Stimulated activated CD8-positive, alpha-beta memory T cell treated with anti-CD3 and anti-CD28 coated beads, Interleukin-2, amount 100 ng/mL, for 48 hours (primary cell): ENCODE measurements at places on chromosomes 11 and 22.
A peak's percentile ranks its signal among the peaks of the same experiment; 100 is the strongest.

DNA sequence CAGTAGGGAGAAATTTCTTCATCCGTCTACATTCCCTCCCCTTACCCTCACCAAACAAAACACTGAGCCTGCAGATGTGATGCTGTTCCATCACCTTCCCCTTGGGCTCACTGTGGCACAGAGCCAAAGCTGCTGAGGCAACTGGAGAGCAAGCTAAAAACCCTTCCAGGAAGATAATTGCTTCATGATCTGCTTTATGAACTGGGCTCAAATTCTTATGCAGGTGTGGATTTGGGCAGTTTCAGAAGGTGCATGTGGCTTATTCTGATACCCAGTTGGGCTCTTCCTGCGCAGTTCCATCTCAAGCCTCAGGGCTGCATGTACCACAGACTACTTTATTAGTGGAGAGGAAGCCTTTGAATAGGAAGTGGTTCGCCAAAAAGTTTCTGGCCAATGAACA is 58.3 kb downstream of the AAMDC start:
- no peak for DNase-seq

- DNase-seq, result no peak
Measured at GRCh38 chr22:17063411-17064106, 21.2 kb upstream of the IL17RA start.

DNA sequence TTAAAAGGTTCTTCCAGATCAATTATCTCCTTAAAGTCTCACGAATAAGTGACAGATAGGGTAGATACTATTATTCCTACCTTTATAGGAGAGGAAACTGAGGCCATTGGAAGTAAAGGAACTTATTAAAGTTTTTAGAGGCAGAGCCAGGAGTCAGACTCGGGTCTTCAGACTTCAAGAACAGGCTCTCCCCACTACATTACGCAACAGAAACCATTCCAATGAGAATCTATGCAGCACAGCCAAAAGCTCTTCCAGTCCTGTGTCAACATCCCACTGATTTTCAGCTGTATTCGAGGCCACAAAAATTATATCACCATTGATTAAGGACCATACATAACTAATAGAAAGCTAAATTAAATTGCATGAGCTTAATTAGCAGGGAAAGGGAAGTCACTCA is 77.4 kb downstream of the RELT start:
- no peak for DNase-seq

DNA sequence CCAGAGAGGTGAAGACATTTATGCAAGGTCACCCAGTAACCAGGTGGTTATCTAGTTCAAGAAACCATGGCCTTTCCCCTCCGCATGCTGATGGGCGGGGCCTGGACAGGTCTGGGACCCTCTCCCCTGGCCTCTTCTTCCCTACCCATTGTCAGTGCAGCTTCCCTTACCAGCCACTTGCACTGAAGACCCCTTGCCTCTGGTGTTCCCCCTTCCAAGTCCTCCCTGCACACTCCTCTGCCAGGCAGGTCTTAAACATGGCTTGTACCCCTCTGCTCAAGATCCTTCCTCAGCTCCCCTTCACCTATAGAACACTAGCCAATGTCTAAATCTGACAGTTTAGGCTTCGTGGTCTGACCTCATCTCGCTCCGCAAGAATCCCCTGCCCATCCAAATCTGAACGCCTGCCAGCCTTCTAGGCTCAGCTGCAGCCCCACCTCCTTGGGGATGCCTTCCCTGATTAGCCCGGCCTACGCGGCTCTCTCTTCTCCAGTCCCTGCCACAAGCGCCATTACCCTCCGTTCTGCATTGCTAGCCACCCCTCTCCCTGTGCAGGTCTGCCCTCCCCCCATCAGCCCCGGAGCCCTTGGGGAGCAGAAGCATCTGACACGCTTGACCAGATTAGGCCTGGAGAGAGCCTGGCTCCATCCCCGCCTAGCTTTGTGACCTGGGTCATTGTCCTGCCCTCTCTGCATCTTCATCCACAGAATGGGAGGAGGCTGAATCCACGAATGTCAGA is 213.8 kb downstream of the DSCAML1 start:
- no peak for DNase-seq

- DNase-seq, result no peak
Measured at GRCh38 chr22:36852056-36852973, 8.5 kb upstream of the NCF4 start.

DNA sequence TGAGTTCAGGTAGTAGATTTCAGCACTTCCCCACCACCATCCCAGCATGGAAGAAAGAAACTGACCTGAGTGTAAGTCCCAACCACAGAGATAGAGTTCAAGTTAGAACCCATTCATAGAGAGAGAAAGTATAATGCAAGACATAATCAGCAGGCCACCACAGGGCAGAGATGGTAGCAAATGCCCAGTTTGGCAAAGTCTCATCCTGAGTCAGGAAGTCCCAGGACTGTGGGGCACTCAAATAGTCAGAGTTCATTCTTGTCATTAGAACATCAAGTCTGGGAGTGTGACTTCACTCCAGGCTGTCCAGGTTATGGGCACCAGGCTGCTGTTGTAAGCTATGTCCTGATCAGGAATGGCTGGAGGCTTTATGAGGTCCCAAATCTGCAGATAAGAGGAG is 72.0 kb upstream of the USP47 start:
- no peak for DNase-seq

- no peak for DNase-seq
Measured at GRCh38 chr11:44839458-44840084, 111.1 kb downstream of the TP53I11 start.

DNA sequence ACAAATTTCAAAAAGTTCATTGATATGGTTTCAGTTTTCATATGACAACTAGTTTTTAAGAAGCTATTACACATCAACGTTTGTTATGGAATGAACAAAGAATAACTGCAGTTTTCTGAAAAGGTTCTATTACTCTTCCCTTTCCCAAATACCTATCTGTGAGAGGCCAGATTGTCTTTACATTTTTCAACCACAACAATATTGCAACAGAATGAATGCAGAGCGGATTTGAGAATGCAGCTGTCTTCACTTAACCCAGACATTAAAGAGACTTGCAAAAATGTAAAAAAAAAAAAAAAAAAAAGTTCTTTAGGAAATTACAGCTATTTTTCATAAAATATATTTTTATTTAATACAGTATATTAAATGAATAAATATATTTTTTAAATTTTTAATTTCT is 250.8 kb downstream of the DDX10 start:
- DNase-seq, result no peak

DNA sequence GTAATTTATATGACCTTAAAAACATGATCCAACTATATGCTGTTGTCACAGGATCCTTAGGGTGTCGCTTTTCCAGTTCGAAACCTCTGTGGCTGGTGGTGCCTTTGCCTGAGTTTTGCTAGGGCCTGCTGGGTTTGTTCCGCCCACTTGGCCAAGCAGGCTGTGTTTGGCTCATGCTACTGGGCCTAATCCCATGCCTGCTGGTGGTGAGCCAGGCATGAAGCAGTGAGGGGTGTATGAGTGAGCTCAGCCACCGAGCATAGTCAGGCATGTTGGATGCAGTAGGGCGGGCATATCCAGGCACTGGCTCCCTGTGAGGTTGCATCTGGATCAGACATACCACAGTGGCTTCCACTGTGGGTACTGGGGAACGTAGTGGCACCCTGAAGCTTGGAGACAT is 16.3 kb downstream of the NPAT start:
- no peak for DNase-seq

GRCh38 chr22:18024276-18024939 is at the start of gene MICAL3:
MICAL3 (minus strand) TSS chr22:18024561; CDS start chr22:17906812, 117,749 bp downstream.
- DNase-seq, result peak; percentile 49
